ENCODE measurements at places on chromosomes 7 and 10.

- DNase-seq: no peak
Measured at GRCh38 chr7:1939434-1940401, 269.6 kb downstream of the ELFN1 start.

DNA sequence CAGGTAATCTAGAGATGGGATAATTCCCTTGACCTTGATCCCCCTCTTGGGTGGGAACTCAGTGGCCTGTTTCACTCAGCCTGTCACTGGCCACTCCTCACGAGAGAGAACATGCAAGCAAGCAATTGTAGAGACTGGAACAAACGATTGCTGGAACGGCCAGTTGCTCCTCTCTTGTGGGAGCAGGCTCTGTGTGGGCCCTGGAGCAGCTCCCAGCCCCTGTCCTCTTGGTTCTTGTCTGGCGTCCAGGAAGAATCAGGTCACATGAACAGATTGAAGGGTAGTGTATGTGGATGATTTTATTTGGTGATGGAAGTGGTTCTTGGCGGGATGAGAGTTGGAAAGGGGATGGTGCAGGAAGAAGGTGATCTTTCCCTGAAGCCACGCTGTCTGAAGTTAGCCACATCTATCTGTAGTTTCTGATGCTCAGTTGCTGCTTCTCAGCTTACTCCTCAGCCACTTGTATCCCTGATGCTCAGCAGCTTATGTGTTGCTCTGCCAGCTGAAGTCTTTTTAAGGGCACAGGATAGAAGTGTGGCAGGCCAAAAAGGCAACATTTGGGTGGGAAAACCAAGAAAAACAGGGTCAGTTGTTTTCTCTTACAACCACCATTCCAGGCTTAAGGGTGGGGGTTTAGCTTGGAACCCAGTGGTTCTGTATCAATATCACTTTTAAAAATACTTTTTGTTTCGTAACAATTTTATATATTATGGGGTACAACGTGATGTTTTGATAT, 15.9 kb downstream of the RNF133 start:
- DNase-seq: no peak

DNA sequence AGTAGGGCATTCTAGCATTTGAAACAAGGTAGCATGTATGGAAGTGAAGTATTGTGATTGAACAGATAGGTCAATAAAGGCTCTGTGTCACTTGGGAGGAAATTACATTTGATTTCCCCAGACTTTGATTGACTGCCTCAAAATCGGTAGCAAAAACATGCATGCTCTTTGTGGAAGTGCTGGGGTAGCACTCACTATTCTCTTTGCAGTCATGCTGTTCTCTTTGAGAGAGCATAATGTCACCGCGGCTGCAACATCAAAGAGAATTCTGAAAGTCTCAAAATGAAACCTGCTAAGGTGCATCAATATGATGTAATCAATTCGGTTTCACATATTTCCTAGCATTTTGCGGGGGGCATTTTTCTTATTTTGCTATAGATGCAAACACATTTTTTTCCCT, 64.2 kb downstream of the ARMC3 start:
- no peak for DNase-seq

- no peak for DNase-seq
Measured at GRCh38 chr10:86693721-86694369, 25.5 kb downstream of the LDB3 start.

- no peak for DNase-seq
Measured at GRCh38 chr10:95178266-95178665, 15.8 kb upstream of the ACSM6 start.

GRCh38 chr7:105011141-105011830, 2.7 kb upstream of the KMT2E start:
- no peak for DNase-seq

DNA sequence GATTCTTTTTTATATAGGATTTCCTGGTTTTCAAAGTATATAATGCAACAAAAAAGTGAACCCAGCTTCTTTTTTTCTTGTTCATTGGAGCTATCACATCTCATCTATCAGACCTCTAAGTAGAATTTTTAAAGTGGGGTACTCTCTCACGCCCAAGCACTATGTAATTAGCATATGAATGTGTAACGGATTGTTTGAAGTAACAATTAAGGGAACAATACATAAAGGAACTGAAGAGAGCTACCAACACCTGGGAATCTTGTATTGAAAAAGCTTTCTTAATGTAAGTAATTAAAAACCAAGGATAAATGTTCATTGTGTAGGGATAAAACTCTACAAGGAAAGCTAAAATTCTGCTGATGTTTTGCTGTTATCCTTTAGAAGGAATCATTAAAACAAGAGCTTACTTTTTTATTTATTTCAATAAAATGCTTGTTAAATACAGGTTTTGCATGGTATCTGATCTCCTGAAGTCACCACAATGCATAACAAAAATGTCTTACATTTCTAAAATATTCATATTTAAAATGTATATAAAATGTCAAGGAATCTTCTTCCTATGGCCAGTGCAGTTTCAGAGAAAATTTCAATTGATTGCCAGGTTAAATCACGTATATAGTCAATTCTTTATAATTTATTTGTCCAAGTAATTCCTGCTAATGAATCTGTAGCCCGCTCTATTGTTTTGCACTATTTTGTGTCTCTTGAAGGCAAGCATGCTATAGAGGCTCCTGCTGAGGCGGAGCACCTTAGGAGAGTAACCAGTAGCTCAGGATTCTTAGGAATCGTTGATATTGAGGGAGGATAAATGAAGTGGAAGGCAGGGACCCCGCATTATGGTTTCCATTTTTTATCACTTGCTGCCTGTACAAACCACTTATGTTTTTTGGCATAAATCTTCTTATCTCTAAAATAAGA, 51.6 kb downstream of the PTPRZ1 start:
- no peak for DNase-seq

- DNase-seq: peak; percentile 55
Measured at GRCh38 chr10:120318862-120319261, 138.2 kb upstream of the PLPP4 start.

GRCh38 chr7:27242555-27243339, at the start of gene EVX1:
TSS of gene EVX1 (plus strand) at chr7:27242802. CDS start at chr7:27243031, 229 bp downstream.
- no peak for DNase-seq

DNA sequence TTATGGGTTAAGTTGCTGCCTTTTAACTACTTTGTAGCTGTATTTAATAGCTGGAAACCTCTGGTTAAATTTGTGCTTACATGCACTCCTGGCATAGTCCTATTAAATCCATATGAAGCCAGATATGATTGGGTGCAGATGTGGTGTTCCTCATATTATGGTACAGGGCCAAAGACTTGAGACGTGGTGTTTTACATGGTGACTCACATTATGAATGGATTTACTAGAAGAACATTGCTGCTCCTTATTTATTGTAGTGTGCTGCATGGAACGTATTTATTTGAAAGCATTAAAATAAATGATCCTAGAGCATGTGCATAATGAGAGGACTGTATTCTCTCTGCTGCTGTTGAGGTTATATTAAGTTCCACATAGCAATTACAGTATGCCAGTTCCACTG, 224.1 kb downstream of the SLC25A13 start:
- DNase-seq: no peak

DNA sequence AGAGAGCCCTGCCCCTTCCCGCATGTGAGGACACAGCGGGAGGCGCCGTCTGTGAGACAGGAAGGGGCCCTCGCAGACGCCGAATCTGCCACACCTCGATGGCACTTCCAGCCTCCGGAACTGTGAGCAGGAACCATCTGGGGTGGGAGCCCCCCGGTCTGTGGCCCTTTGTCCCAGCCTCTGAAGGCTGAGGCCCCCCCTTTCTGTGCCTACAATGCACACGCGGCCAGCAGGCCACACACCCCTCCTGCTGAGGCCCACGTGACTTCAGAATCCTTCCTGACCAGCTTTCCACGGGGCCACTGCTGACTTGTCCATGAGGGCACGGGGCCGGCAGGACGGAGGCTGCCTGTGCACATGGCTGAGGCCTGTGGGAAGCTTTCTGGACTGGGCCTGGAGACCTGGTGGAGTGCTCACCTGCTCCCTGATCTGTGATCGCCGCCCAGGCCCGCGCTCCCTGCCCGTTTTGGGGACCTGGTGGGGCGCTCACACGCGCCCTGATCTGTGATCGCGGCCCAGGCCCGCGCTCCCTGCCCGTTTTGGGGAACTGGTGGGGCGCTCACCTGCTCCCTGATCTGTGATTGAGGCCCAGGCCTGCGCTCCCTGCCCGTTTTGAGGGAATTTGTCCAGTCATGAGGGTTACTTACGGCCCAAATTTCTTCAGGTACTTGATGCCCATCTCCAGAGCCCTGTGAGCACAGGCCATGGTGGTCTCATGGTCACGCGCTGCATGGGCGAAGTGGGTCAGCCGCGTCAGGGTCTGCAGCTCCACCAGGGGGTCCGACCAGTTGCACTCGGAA, 34.3 kb downstream of the CFAP46 start:
- DNase-seq: no peak

- DNase-seq: no peak
Measured at GRCh38 chr10:87658321-87658795, 1.3 kb upstream of the PAPSS2 start.

DNA sequence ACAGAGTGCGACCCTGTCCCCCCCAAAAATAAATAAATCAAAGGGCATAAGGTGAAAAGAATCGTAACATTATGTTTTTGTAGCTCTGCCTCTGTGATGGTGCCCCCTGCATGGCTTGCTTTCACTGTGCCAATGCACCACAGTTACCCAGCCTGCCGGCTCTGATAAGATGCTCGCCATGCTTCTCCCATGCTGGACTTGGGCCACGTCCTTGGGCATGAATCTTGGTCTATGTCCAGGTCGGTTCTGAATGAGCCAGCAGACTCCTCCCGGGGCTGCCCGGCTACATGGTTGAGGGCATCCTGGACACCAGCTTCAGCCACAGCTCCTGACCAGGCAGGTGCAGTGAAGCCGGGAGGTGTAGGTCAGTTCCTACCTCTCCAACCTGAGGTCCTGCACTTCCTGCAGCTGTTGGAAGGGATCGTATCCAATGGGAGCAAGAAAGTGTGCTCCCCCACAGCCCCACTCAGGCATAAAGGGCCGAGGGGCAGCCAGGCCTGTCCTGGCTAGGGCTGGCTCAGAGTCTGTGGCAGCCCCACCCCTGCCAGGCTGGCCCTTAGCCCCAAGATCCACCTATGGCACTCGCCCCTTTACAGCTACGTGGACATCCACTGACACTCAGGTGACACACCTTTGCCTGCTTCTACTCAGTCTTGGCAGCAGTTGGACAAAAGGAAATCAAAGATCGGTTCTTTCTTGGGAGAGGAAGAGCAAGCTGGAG, 34.1 kb downstream of the CHST3 start:
- DNase-seq: no peak
